ENCODE measurements at places on chromosomes 6 and 20.

DNA sequence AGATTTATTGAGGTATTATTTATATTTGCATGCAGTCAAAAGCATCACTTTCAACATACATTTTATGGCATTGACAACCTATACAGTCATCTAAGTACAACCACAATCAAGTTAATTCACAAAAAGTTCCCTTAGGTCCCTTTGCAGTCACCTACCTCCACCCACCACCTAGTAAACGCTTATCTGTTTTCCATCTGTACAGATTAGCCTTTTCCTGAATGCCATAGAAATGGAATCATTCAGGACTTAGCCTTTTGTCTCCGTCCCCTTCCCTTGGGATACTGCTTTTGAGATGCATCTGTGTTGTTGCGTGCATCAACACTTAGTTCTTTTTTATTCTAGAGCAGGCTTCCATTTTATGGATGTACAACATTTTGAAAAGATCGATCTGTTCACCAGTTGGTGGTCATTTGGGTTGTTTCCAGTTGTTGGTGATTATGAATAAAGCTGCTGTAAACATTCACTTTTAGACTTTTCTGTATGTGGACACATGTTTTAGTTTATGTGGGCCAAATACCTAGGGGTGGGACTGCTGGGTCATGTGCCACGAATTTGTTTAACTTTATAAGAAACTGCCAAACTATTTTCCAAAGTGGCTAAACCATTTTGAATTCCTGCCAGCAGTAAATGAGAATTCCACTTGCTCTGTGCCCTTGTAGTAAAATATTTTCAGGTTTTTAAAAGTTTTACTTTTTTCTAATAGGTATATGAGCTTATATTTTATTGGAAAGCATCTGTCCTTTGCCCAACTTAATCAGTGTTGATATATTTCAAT lies 17.6 kb upstream of the IFNGR1 start:
- DNase-seq, result no peak

GRCh38 chr20:46070215-46070900 lies 19.4 kb downstream of the NCOA5 start:
- DNase-seq, result no peak

- no peak for DNase-seq
Observed at GRCh38 chr20:50642288-50642803, 49.0 kb downstream of the RIPOR3 start.

GRCh38 chr6:111579816-111580215 lies 25.9 kb downstream of the TRAF3IP2 start:
- no peak for DNase-seq

DNA sequence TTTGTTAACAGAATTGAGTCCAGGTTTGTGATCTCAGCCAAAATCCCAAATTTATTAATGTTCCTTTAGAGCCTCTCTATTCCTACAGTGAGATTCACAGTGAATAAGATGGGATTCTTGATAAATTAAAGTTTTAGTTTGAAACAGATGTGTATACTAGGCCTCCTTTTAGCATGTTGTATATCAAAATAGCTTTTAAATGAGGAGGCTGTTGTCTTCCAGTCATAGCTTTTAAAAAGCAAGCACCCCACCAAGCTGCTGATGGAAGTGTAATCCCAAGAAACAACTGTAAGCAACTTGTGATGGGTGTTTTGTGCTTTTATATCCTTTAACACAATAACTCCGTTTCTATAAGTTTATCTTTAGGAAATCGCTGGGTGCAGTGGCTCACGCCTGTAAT lies 7.0 kb downstream of the GTF2H5 start:
- DNase-seq, result no peak

GRCh38 chr6:70590400-70590799 lies 23.7 kb downstream of the SDHAF4 start:
- no peak for DNase-seq

DNA sequence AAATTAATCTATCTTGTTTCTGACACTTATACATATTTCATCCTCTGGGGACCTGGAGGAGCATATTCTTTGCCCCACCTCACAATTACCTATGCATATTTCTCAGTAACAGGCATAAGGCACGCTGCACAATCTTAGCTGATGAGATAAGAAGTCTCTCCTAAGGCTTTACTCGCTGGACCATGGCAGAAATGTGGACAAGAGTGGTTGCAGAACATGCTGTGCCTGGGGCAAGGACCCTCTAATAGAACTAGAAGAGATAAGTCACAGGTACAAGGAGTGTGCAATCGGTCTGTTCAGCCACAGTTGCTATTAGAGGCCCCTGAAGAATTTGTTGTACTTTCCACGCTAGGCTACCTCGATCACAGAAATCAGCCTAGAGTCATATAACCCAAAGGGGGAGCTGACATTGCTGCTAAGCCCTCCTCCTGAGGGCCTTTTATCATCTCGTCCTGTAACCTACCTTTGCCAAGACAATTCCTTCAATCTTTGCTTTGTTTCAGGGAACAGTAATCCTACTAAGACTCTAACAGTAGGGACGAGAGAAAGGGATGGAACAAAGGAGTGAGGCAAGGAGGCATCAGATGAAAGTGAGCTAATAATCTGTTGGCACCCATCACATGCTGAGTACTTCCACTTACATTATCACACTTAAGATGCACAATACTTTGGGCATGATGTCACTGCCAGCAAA lies 16.1 kb upstream of the DEFB129 start:
- DNase-seq, result no peak

GRCh38 chr6:145502416-145502815 lies 232.9 kb downstream of the EPM2A start:
- DNase-seq, result no peak

DNA sequence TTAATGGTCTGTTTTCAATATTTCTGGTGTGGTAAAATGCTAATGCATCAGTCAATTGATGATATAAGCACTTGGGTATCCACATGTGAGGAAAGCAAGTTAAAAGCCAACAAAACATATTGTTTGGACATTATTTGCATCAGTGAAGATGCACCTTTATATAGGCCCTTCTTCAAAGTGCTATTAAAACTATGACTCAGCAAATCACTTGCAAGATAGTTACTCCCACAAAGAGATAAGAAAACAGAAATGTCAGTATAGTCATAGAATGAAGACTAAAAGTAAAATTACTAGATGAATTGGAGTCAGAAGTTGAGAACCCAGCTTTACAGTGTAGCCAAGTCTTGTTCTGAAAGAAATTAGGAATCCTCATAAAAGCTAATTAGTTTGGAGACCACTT lies 14.6 kb upstream of the GRM1 start:
- no peak for DNase-seq

DNA sequence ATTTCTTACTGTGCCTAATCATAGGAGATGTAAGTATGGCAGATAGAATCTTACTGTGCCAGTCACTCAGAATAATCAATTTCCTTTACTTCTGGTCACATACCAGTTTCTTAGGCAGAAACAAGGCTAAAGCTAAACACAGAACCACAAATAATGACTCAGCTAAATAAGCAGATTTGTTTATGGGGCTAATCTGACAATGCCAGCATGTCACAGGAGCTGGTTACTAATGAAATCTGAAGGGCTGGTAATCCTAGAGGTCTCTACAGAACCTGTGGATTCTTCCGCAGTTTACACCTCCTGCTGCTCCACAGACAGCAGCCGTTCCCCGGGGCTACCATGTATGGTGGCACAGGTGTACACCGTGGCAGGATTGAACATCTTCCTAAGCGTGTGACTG lies 80.8 kb downstream of the LYRM4 start:
- no peak for DNase-seq

DNA sequence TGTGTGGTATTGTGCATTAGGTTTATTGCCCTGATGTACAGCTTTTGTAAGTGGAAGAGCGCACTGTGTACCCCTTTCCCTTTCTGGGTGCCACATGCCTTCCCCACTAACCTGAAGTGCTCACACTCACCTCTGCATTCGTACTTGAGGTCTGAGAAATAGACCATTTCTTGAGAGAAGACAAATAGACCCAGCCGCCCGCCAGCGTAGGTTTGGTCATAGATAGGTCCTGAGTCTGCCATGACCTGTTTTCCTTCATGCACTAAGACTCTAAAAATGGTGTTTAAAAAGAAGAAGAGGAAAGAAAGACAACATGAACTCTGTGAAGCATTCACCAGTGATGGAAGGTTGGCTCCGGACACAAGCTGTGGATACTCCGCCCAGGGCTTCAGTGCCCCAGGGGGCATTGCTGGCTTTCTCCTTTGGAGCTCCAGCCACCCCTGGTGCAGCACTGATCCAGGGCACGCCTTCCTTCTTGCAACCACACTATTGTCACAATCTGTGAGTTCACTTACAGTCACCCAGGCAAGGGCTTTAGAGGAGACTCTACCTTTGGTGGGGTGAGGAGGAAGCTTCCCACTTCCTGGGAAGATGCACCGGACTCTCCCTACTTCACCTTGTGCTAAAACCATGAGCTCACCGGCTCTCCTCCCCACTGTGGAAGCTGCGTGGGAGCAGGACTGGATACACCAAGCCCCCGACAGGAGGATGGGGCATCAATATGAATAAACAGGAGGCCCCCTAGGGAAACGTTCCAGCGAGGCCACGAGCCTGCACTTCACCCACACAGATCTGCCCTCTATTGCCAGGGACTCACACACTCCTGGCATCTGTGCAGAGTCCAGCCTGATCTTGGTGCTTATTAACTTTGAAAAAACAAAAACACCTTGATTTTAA lies 33.3 kb downstream of the THBS2 start:
- no peak for DNase-seq

DNA sequence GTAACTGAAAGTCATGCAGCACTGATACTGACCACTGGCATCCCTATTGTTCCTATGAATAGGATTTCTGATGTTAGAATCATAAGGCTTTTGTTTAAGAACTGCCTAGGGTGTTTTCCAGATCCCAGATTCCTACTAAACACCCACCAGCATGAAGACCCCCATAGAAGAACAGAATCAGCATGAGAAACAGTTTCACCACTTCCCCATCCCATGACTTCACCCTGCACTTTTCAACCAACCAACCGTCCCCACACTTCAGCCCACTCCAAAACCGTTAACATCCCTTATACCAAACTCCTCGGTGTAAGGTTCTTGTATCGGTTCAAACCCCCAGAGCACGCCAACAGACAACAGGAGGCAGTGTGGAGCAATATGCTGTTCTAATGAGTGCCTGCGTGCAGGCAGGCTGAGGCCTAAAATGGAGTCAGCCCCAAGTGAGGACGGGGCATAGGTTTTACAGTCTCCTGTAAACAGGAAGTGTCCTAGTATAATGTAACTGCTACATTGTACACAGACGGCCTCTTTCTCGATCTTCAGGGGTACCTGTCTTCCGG lies 11.4 kb upstream of the SSTR4 start:
- DNase-seq, result no peak

GRCh38 chr6:132259070-132259469 lies 142.2 kb downstream of the MOXD1 start:
- no peak for DNase-seq

DNA sequence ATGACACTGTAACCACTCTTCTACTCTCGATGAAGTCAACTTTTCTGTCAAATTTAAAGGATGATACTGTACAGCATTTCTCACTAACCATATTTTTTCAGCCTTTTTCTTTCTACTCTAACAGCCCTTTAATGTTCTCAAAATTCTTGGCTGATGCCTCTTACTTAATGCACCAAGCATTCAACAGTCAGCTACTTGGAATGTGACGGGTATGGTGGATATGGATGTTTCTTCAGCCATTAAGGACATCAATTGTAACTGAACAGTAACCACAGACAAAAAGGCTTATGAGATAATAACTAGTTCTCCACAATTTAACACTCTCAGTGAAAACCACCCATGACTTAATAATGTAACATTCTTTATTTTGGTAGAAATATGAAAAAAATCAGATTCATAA lies 467.2 kb upstream of the ZNF337 start:
- DNase-seq, result no peak

DNA sequence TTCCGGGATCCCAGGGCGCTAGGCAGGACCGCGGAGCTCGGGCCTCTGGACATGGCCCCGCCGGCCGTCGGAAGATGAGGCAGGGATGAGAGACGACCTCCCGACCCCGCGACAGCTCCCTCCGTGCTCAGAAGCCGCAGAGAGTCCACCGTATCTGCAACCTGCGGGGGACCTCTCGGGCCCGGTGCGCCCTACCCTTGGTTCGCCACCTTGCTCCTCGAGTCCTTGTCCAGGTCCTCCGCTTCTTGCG lies 301 bp downstream of the PPP1R3D start:
- DNase-seq, result no peak

Measured in stimulated activated CD4-positive, alpha-beta T cell treated with anti-CD3 and anti-CD28 coated beads, Interleukin-4, amount 100 ng/mL, for 4 hours (primary cell).